Bladder microvascular endothelial cell (primary cell): ENCODE measurements at places on chromosomes 3 and 15. TPM values are rescaled to one million over a fixed set of nuclear protein-coding genes. Genes with fewer than 3 reads are reported as not detected.

Gene LOXL1
- total RNA-seq = 0.63 and 0.65 TPM in 2 replicates

Gene DOCK3
- total RNA-seq = under 0.01 TPM in 2 replicates

Gene CPNE9
- total RNA-seq = not detected in 2 replicates

Gene AHSG
- not detected in 2 replicates for total RNA-seq

Gene NDN
- 9.9 and 26.2 TPM in 2 replicates for total RNA-seq

Gene SLCO2A1
- total RNA-seq = 1.3 and 3.5 TPM in 2 replicates

Gene CHSY1
- total RNA-seq = 27.8 and 41.2 TPM in 2 replicates

Gene NEIL1
- total RNA-seq = 12.1 and 16.7 TPM in 2 replicates

Gene CFAP44
- 0.97 and 4.0 TPM in 2 replicates for total RNA-seq

Gene PCOLCE2
- 0.49 and 0.50 TPM in 2 replicates for total RNA-seq

Gene SLC24A5
- not detected in 2 replicates for total RNA-seq

Gene ANKUB1
- total RNA-seq = not detected in 2 replicates

Gene DPPA2
- not detected in 2 replicates for total RNA-seq

Gene PLIN1
- total RNA-seq = 0.06 TPM in 1 of 2 replicates, not detected in the other

Gene CACNA2D3
- total RNA-seq = not detected in 2 replicates

Gene ESYT3
- total RNA-seq = not detected in 2 replicates

Gene CCNB2
- total RNA-seq = 18.7 and 31.2 TPM in 2 replicates

Gene SERPINI2
- not detected in 2 replicates for total RNA-seq

Gene PARP15
- 0.32 and 0.38 TPM in 2 replicates for total RNA-seq

Gene TRH
- not detected in 2 replicates for total RNA-seq

Gene KLF13
- 30.8 and 32.1 TPM in 2 replicates for total RNA-seq

Gene PAQR9
- total RNA-seq = not detected in 2 replicates
